Naive thymus-derived CD8-positive, alpha-beta T cell (primary cell): ENCODE measurements at places on chromosomes 12 and 14. TPM values are rescaled to one million over a fixed set of nuclear protein-coding genes. Genes with fewer than 3 reads are reported as not detected.
A peak's percentile ranks its signal among the peaks of the same experiment; 100 is the strongest.

DNA sequence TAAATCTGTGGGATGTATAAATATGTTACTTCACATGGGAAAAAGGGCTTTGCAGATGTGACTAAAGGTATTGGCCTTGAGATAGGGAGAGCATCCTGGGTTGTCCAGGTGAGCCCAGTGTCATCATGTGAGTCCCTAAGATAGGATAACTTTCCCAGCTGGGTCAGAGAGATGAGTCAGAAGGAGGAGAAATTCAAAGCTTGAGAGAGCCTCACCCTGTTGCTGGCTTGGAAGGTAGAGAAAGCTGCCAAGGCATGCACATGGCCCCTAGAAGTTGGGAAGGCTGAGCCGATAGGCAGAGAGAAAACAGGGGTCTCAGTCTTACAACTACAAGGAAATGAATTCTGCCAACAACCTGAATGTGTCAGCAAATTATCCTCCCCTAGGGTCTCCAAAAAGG, 213.0 kb downstream of the ADGRD1 start:
- DNase-seq, result no peak

The KRT80 gene
- polyA plus RNA-seq, result not detected

- DNase-seq, result no peak
Observed at GRCh38 chr12:30822385-30823155, 67.8 kb upstream of the CAPRIN2 start.

DNA sequence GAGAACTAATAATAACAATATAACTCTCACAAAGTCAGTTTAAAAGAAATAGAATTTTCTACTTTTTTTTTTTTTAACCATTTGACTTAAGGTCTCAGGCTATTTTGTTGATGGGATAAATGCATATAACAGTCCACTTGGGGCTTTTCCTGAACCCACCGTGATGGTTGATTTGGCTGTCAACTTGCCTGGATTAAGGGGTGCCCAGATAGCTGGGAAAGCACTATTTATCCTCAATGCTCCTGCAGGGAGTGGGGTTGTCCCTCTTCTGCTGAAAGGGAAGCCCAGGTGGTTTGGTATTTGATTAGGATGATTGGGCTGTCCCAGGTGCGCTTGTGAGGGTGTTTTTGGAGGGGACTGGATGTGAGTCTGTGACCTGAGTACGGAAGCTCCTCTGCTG, 114.9 kb downstream of the AACS start:
- DNase-seq, result no peak

- DNase-seq, result no peak
Observed at GRCh38 chr12:48580831-48581230, 11.0 kb upstream of the LALBA start.

DNA sequence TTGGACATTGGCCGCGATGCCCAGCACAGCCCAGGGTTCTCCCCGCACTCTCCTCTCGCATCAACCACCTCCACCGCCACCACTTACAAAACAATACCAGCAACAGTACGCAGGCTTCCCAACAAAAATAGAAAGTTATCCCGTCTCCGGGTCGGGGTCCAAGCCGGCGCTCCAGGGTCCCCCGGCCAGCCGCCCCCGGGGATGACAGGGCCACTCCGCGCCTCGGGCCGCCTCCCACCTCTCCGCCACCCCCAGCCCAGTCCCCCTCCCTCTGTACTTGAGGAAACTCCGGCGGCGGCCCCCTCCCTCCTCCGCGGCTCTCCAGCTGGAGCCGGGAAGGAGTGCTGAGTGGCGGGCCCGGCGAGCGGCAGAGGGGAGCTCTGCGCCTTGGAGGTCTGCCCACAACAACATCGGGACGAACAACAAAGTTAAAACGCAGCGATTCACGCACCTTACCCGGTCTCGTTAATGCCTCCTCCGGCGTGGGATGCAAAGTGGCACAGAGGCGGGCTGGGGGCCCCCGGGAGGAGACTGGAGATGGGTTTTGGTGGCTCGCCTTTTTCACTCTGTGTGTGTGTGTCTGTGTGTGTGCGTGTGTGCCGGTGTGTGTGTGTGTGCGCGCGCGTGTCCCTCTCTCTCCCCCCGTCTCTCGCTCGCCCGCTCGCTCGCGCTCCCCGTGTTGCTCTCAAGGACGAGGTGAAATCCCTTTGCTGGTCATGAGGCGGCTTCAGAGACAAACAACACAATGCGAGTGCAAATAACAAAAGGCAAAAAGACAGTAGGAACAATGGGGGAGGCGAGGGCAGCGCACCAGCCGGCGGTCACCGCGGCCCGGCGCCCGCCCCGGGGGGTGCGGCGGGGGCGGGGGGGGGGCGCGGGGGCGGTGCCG, 386.8 kb downstream of the BCAT1 start:
- no peak for DNase-seq

- DNase-seq, result peak; percentile 9
Observed at GRCh38 chr14:67137744-67138371, 51.4 kb upstream of the GARIN2 start.

- no peak for DNase-seq
Observed at GRCh38 chr12:104641862-104642261, 185.1 kb downstream of the CHST11 start.

The MYBPC1 gene
- polyA plus RNA-seq, result not detected

GRCh38 chr12:6384499-6385436, 806 bp downstream of the LTBR start:
- DNase-seq, result no peak

DNA sequence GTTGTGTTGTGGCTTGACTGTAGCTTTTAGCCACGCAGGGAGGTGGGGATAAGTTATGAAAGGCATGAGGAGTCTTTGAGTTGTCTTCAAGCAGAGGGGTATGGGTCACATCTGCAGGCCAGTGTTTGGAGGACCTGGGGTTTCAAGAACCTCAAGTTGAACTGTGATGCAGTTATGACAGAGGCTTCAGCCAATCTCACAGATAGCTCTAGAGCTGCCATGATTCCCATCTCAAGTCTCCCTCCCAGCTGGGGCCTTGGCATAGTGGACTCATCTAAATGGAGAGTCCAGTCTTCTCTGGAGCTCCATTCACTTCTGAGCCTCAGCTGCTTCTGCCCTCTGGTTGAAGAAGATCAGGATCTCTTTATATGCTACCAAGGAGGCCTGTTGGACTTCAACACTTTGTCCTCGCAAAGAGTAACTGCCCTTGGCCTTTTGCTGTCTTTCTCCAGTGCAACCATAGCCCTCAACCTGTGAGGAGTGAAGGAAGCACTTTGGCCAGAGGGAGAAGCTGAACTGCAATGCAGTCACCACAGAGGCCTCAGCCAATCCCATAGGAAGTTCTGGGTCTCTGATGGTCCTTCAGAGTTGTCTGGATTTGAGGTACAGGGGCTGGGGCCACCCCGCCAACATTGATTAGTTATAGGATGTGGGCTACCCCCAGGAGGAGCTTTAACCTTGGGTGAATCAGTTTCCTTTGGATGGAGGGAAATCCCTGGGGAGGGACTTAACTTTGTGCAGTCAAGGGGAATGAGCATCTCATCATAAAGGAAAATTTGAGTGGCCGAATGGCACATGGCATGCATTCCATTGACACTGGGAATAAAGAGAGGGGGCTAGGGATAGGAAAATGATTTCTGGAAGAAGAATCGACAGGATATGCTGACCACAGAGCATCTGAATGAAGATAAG, 230.5 kb downstream of the PCNX1 start:
- DNase-seq, result no peak

GRCh38 chr12:87171356-87171755, 857.8 kb downstream of the C12orf50 start:
- DNase-seq, result no peak

DNA sequence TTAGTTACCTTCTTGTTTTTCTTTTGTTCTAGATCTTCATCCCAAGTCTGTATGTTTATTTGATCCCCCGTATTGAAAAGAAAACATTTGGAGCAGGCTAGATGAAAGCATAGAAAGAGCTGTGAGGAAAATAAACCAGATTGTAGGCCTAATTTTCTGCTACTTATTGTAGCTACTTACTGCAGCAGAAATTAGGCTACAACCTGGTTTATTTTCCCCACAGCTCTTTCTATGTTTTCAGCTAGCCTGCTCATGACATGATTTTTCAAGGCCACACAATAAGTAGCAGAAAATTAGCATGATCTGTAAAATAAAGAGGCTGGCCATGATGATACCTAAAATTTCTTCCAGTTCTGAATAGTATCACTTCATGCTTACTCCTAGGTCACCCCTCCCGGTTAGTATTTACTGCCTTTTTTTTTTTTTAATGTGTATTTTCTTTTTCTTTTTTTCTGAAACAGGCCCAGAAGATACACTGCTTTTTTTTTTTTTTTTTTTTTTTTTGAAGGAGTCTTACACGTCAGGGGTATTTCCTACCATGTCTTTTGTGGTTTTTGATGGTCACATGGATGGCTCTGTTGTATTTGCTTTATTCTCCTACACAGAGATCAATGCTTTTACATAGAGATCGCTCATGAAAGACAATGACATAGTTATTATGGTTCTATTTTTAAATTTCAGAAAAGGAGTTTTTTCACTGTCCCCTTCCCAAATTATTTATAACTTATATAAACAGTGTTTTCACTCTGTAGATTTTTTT, 32.3 kb downstream of the BHLHE41 start:
- no peak for DNase-seq

The NANOG gene
- polyA plus RNA-seq, result not detected

The CRY1 gene
- 26.1 TPM for polyA plus RNA-seq

The MYH6 gene
- not detected for polyA plus RNA-seq

DNA sequence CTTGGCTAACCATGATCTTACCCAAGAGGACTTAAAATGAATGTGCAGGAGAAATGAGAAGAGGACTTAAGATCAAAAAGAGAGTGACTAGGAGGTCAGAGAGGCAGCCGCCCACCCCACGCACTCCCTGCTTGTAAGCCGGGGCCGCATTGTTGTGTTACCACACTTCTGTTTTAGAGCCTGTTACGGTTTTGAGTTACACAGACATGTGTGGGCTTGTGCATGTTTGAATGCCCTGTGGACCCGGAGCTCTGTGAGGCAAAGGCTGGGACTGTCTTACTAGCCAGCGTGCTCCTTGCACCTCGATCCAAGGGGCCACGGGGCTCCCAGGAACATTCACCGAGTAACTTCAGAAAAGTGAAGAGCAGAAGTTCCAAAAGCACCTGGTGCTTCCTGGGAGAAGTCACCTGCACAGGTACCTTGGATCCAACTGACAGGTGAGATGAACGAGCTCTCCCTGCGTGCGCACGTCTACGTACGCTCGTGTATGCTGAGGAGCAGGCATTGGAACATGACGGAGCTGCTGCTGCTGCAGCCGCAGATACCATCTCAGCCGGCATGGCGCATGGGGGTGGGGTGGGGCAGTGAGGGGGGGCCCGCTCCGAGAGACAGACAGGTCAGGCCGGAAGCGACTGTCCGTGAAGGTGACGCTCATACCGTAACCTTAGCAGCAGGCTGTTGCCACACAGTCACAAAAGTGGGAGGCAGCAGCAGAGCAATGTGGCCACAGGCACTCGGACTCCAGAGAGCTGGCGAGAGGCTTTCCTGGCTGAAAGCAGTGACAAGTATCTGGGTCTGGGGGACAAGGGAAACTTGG, 23.7 kb downstream of the SFSWAP start:
- no peak for DNase-seq
